ENCODE measurements at places on chromosomes 7 and 10.

DNA sequence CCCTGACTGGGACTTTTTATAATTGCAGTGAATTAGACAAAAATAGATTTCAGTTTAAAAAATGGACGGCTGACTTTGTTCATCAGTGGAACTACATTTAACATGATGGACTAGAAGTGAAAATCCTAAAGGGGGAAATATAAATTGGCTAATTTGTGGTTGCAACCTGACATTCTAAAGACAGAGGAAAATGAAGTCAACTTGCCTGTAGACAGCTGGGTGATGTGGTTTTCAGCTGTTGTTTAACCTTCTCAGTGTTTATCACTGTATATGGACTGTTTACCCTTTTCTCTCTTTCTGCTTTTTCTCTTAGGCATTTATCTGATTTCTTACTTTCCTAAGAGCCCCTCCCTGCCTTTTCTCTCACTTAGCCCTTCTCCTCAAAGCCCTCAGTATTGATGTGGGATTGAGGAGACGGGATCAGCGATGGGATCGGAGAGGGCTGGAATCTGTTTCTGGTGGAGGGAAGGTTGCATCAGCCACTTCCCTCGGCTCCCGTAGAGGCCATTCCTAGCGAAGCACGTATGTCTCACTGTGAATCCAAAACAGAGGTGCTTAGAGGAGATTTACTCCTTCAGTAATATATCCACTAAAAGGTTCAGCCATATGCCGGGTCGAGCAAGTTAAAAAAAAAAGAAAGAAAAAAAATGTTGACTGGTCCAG, 109.0 kb upstream of the KLF6 start:
- DNase-seq: peak; percentile 94

GRCh38 chr10:110013630-110014293, 6.0 kb downstream of the ADD3 start:
- no peak for DNase-seq

DNA sequence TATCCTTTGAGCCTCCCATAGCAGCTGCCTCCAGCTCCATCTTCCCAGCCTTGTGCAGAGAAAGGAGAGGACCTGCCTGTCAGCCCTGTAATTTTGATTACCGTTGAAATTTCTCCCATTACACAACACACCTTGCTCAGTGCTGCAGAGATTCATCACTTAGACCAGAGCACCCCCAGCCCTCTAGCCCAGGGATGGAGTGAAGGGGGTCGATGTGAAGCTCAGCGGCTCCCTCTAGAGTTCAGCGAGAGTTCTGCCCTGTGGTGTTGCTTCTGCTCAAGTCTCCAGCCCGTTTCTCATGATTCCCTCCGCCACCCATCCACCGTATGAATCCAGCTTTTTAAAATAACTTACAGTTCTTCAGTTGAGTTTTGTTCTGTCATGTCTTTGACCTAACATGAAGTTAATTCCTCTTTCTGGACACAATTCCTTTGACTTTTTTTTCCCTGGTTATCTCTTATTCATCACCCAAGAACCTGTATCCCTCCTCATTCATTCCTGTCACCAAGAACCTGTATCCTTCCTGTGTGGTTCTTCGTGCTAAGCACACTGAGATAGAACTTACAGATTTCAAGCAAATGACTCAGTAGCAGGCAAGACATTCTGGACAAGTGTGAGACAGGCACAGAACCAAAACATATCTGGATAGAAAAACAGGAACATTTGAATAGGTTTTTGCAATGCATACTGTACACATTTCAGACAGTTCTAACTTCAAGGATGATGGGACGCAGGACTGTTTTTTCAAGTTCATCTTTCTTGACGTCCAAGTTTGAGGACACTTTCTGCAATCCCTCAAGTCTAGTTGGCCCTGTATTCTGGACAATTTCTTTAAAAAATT, 35.0 kb upstream of the ZNF32 start:
- DNase-seq: peak; percentile 8

GRCh38 chr7:38291650-38292049, 18.2 kb upstream of the TARP start:
- DNase-seq: no peak

GRCh38 chr10:102744374-102745051, 765 bp downstream of the WBP1L start:
- no peak for DNase-seq

- peak; percentile 67 for DNase-seq
Measured at GRCh38 chr7:105521027-105521716, 899 bp downstream of the PUS7 start.

DNA sequence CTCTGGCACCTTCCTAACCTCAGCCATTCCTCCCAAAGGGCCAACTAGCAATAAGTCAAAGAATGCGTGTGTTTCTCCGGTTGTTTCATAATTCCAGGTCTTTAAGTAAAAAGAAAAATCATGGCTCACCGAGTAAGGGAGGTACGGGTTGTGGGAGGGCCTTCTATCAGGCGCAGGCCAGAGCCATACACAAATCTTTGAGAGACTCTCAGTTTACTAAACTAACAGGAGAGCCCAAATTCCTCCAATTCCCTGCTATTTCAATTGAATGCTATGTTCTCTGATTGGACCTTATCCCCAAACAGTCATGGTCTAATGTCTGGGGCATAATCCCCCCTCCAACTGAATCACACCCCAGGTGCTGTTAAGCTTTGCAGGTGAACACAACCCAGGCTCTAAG, 26.2 kb upstream of the SLF2 start:
- no peak for DNase-seq

GRCh38 chr7:64882341-64883112, 20.5 kb upstream of the ZNF273 start:
- DNase-seq: peak; percentile 27

DNA sequence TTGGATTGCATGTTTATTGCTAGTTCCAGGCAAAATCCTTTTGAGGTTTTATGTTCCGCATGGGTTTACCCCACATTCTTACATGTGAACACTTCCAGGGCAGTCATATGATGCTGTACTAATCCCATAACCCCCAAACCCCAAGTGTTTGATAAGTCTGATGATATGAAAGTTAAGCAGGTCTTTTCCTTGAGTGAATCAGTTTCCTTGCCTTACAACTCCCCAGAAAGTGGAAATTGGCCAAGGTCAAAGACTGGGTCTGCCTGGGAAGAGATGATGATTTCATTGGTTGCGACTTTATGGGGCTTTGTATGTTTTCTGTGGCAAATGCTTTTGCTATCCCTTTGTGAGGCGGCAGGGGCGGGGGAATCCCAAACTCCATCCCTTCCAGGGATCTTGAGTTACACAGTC, 24.7 kb downstream of the AFAP1L2 start:
- peak; percentile 99 for DNase-seq

- peak; percentile 46 for DNase-seq
Measured at GRCh38 chr10:63767138-63767801, 246.1 kb downstream of the REEP3 start.

DNA sequence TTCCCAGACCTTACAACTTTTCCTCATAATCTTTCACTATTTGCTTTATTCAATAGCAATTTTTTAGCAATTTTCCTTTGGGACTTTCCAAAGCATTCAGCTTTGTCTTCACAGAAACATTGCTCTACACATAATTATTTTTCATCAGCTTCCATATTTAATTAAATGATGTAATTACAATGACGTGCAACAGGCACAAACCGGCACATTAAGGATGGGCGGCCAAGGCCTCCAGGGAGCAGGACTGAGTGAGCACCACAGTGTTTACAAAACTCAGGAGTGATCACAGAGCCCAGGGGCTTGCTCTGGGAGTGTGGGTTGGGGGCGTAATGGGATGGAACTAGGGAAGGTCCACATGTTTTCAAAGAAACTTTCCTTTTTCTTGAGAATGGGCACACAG, 69.8 kb downstream of the MAD1L1 start:
- DNase-seq: peak; percentile 55

GRCh38 chr10:34153663-34154382, 661.3 kb downstream of the PARD3 start:
- DNase-seq: no peak

- peak; percentile 17 for DNase-seq
Measured at GRCh38 chr7:24755541-24756407, 1.5 kb downstream of the GSDME start.

- DNase-seq: no peak
Measured at GRCh38 chr10:34147641-34148304, 667.3 kb downstream of the PARD3 start.

DNA sequence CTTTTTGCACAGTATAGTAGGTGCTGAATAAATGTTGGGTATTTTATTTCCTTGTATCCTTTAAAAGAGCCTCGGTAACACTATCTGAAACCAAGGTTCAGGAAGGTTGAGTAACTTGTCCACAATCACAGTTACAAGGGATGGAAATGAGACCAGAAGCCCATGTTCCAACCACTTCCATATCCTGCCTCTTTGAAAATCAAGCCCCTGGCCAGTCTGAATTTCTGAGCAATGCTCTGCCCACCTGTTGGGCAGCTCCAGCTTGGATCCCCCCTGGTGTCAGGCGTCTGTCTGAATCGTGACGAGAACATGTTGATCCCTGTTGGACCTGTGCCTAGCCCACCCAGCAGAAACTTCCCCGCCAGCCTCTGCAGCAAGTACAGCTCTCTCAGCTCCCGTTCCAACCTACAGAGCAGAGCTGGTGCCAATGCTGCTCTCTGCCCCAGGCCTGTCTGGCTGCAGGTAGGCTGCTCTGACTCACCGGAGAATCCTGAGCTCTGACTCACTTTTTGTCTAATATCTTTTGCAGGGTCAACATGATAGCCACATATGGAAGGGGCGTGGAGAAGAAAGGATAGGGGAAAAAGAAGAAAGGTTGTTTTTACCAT, 595.5 kb downstream of the INHBA start:
- DNase-seq: no peak

DNA sequence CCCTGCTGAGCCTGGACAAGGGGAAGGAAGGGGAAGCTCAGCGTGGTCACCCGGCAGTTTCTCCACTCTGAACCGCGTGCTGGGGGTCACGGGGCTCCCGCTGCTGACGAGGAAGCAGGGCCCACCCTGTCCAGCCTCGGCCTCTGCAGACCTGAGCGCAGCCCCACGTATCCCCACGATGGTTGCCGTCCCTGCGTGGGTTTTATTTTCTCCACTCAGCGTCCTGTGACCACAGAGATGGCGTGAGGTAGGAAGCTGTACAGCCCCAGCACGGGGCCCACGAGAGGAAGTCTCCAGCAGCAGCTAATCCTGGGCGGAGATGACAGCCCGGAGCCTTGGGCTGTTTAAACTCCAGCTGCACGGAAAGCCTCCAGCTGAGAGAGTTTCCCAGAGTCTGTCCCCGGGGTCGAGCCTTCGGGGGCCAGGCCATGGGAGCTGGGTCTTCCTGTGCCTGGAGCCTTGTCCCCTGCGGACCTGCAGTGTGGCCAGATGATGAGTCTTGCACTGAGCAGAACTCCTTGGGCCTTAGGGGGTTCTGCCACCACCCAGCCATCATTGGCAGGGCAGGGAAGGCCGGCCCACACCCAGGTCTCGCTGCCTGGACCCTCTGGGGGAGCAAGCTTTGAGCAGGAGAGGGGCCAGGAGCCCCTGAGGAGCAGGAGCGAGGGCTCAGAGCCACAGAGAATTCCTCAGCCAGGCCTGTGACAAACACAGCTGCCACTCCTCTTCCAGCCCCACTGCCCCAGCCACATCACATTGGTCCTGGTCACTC, 72.8 kb upstream of the FAM20C start:
- peak; percentile 67 for DNase-seq

GRCh38 chr7:132933072-132933458, 148.8 kb downstream of the CHCHD3 start:
- DNase-seq: peak; percentile 95
